ENCODE measurements at places on chromosomes 2 and 18.
A peak's percentile ranks its signal among the peaks of the same experiment; 100 is the strongest.

- no peak for DNase-seq
Observed at GRCh38 chr18:48470484-48471180, 61.4 kb upstream of the ZBTB7C start.

DNA sequence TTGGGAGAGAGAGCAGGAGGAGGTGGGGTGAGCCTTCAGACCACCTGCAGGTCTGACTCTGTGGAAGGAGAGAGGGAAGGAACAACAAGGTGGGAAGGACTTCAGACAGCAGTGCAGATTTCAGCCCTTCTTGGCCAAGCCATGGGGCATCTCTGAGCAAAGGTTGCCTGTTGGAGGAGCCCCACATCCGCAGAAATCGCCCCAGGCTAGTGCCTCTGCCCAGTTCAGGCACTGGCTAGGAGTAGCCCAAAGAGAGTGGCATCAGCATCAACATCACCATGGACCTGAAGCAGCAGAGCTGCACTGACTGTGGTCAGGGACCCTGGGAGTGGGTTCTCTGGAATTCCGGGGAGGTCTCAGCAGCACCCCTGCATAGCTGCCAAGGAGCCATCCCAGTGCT lies 10.2 kb downstream of the GPR55 start:
- no peak for DNase-seq

DNA sequence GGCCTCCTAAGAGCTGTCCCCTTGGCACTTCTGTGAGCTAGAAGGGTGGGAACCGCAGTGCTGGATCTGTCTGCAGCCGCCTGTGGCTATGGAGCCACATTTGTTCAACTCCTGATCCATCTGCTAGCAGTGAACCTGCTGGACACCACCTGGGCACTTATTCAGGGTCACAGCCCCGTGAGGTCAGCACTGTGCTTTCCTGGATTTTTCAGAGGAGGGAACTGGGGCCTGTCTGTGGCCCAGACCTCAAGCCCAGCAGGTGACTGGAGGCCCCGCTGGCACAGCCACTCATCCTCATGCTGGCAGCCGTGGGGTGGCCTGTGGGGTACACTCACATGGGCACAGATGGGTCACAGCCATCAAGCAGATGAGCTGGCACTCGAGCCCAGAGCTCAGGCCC lies 155.3 kb downstream of the TFCP2L1 start:
- no peak for DNase-seq

- no peak for DNase-seq
Observed at GRCh38 chr2:157061799-157062198, 195.7 kb upstream of the GALNT5 start.

GRCh38 chr2:213162516-213163118 lies 11.2 kb upstream of the IKZF2 start:
- DNase-seq: no peak

DNA sequence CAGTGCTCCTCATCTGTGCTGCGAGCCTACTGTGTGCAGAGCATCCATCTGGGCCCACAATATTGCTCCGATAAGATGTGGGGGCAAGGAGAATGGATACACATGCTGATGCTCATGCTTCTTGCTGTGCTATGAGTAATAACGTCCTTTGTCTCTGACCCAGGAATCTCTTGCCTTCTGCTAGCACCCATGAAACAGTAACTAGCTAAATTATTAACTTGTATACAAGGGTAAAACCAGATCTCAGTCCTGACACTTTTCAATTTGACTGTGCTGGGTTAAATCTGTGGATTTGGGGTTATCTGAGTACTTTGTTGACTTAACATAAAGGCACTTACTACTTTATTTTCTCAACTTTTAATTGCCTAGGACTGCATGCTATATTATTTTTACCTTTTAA lies 357.6 kb downstream of the SLC4A3 start:
- no peak for DNase-seq

GRCh38 chr18:58213440-58213839 lies 169.4 kb downstream of the NEDD4L start:
- DNase-seq: no peak

- DNase-seq: no peak
Observed at GRCh38 chr2:58109481-58109880, 62.9 kb downstream of the VRK2 start.

GRCh38 chr18:2502394-2502793 lies 68.9 kb downstream of the METTL4 start:
- DNase-seq: no peak

- DNase-seq: no peak
Observed at GRCh38 chr2:26245231-26245732, 543 bp downstream of the HADHB start.

DNA sequence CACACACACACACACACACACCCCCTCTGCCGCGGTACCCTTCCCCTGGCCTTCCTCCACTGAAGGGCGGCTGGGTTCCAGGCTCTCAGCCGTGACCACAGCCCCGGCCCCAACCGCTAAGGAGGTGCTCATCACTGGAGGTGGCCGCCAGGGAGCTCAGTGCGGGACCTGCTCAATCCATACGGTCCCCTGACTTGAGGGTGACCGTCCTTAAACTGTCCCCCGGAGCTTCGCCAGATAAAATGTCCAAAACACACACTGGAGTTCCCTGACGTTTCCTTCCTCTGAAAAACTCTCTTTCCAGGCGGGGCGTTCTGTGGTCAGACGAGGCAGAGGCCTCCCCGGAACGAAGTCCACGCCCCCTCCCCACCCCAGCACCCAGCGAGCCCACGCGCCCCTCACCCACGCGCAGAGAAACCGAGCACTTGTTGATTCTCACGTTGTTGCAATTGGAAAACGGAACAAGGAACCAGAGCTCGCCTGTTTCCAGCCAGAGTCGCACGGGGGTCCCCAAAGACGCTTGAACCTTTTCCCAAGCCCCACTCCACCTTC lies 1.4 kb downstream of the MBP start:
- no peak for DNase-seq

GRCh38 chr2:230160112-230160660 lies 59.6 kb downstream of the SP110 start:
- peak; percentile 49 for DNase-seq

GRCh38 chr2:151855111-151855510 lies 26.9 kb upstream of the ARL5A start:
- DNase-seq: no peak

DNA sequence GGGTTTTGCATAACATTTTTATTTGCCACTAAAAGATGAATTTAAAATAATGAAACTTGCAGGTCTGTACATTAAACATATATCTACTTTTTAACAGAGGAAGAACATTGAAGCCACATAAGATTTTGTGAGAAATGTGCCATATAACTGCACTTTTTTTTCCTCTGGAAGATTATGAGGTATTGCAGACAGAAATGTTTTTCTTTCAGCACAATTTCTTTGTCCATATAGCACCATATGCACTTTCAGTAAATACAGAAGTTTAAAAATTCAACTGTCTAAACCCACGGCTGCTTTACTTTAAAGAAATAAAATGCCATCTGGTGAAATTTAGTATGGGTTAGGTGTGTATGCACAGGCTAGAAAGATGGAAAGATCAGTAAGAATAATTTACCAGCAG lies 470 bp upstream of the FAP start:
- no peak for DNase-seq

DNA sequence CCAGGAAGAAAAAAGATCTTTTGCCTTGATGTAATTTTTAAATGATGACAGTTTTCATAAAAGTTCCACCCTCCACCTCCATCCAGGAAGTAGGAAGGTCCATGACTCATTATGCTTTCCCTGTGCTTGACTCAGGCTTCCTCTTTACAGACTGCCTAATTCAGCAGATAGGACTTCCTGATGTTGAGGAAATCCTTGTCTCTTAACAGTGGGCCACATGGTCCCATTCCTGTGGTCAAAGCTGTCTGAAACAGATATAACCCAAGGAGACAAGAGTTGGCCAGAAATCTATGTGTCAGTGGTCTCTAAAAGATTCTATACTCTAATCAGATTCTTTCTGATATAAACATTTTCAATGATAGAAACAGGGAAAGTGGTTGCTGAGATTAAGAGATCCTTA lies 119.1 kb downstream of the BAZ2B start:
- DNase-seq: no peak

- DNase-seq: no peak
Observed at GRCh38 chr2:233689031-233689430, 3.7 kb upstream of the UGT1A6 start.

DNA sequence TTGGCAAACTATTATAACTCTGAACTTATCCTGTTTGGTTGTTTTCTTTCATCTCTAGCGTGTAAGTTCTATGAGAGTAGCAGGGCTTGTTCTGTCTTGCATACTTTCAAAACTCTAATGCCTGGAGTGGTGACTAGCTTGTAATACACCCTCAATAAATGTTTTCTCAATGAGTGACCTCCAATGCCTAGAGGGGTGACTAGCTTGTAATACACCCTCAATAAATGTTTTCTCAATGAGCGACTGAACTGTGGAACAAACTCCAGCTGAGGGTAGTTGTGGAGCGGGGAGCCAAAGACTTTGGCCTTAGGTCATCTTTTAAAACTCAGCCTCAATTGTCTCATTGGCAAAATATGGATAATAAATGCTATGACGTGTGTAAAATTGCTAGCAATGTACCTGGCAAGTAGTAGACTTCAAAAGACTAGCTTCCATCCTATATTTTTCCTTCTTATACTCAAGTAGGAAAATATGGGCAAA lies 1.8 kb downstream of the GPD2 start:
- no peak for DNase-seq

DNA sequence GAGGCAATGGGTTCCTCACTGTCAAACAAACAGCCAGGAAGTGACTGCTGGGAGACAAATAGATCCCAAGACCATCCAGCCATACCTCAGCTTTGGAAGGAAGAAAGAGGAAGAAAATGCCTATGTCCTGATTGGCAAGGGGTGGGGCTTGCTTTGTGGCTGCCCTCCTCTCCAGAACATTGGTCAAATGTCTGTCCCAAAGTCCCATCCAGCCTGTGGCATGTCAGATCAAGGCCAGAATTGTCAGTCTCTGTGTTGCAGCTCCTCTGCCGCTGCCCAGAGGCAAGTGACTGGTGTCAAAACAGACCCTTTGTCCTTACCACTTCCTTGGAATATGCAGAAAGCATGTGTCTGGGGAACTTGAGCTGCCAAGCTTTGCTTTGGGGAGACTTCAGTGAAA lies 63.0 kb upstream of the SMAD2 start:
- DNase-seq: no peak

GRCh38 chr2:239354132-239354790 lies 46.6 kb downstream of the HDAC4 start:
- no peak for DNase-seq

- DNase-seq: no peak
Observed at GRCh38 chr2:15694589-15694986, 102.9 kb downstream of the DDX1 start.
